Kidney tubule cell (primary cell): ENCODE measurements at places on chromosomes 7 and 10.
A peak's percentile ranks its signal among the peaks of the same experiment; 100 is the strongest.

DNA sequence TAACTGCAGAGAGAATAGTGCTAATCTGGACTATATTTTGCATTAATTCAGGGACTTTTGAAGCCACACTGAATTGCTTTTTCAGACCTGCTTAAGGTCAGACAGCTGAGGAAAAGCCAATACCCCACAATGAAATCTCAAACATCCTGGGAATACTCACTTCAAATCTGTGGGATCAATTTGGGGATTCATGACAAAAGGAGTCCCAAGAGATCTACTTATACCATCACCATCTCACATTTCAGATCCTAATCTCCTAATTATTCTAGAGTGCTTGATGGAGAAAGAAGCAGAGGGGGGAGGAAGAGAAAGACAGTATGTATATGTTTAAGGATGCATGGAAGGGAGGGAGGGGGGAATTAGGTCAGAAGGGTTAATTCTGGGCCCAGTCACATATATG, 202.2 kb downstream of the CACNA2D1 start:
- no peak for DNase-seq

GRCh38 chr7:20035279-20035875, 181.8 kb downstream of the MACC1 start:
- peak; percentile 55 for DNase-seq

DNA sequence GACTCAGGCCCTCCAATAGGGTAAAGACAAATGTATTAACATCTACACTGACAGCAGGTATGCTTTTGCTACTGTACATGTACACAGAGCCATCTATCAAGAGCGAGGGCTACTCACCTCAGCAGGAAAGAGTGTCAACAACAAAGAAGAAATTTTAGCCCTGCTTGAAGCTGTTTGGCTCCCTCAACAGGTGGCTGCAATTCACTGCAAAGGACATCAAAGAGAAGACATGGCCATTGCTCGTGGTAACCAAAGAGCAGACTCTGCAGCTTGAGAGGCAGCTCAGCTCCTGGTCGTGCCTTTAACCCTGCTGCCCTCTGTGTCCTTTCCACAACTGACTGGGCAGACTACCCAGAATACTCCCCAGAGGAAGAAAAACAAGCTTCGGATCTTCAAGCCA, 5.1 kb downstream of the AKR1B15 start:
- DNase-seq: peak; percentile 31

- no peak for DNase-seq
These were observed 33.4 kb downstream of the PDGFA start for GRCh38 chr7:486216-486743.

DNA sequence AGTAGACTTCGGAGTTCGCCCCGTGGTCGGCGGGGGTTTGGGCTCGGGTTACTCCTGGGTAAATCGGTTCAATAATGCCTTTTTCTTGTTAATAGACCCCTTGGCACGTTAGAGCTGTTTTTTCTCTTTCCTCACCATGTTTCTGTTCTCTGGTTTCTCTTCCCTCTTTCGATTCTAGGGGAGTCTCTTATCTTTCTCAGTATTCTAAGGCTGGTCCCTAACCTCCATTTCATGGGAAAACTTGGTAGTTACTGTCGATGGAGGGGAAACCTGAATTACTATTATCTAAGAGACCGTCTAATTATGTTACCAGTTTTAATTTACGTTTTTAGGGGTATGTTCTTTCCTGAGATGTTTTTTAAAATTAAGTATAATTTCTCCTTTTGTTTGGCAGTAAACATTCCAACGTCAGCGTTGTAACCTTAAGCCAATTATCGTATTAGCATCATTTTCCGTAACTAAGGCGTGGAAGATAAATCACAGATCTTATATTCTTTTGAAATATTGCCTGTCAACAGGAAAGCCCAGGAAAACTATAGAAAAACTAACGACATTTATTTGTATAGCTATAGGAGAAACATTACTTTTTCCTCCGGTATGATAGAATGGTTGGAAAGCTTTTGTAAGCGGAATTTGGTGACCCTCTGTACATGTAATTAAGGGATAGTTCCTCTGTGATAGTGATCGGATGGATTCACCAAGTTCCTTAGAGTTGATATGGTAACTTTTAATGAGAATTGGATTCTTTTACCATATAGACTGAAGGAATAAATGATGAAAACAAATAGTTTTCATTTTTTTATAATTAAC, 847 bp downstream of the BTAF1 start:
- peak; percentile 15 for DNase-seq

- DNase-seq: no peak
These were observed 173.5 kb downstream of the TSPAN12 start for GRCh38 chr7:120684463-120684862.

GRCh38 chr10:70352401-70353097, 29.9 kb downstream of the LRRC20 start:
- no peak for DNase-seq

DNA sequence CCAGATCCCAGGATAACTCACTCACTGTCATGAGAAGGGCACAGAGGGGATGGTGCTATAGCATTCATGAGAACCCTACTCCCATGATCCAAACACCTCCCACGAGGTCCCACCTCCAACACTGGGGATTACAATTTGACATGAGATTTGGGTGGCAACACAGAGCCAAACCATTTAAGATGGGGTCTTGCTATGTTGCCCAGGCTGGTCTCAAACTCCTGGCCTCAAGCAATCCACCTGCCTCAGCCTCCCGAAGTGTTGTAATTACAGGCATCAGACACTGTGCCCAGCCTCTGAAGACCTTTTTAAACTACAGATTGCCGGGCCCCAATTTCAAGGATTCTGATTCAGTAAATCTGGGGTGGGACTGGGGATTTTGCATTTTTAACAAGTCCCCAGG, 98.5 kb downstream of the BAMBI start:
- DNase-seq: no peak

GRCh38 chr10:61786728-61787127, 114.8 kb upstream of the ARID5B start:
- peak; percentile 69 for DNase-seq

DNA sequence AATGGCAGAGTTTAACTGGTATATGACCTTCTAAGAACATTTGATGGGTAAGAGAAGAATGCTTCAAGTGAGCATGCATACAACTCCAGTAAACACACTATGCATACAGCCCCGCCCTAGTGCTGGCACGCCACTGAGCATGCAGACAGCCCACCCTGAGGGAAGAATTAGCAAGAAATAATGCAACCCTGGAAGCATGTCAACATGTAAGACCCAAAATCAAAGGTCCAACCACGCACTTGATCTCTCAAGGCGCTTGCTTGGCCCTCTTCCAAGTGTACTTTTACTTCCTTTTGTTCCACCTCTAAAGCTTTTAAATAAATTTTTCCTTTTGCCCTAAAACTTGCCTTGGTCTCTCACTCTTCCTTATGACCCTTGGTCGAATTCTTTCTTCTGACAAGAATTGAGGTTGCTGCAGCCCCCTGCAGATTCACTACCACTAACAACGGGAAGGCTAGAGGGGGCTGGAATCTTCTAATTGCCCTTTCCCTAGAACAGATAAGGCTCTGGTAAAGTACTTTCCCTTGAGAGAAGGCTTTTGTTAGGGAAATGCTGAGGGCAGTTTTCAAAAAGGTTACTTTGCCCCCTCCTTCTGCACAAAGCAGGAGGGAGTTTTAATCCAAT, 3.4 kb downstream of the FAM24B start:
- DNase-seq: no peak

GRCh38 chr7:84238596-84238995, 44.0 kb upstream of the SEMA3A start:
- peak; percentile 84 for DNase-seq

- DNase-seq: no peak
These were observed 9.7 kb upstream of the OR13A1 start for GRCh38 chr10:45325116-45325515.

- peak; percentile 67 for DNase-seq
These were observed 11.4 kb downstream of the AKR1C3 start for GRCh38 chr10:5105626-5106025.

DNA sequence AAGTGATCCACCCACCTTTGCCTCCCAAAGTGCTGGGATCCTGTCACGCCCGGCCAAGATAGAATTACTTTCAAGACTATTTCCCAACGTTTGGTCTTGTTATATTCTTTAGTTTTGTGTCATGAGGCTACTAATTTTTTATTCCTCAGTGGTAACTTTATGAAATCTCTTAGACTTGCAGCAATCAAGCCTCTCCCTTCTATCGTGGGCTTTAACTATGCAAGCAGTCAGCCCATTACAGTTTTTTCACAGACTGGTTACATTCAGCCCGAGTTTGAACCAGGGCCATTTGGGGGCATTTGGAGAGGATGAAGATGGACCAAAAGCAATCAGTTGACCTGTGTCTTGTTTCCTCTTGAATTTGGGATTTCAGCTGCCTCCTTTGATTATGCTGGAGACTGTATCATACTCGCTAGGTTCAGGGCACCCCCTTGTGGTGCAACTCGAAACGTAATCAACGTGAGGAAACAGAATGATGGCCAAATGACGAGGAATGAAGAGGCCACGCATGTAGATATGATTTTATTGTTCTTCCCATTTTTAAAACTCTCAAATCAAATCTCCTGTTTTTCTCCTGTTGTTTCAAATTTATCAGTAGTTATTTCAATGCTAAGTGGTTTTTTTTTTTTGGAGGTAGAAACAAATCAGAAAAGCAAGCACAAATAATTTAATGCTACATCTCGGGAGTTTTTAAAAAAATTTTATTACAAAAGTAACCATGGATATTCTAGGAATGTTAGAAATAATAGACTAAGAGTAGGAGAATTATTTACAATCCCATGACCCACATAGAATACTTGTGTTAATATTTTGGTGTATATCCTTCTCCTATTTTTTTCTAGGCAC, 151.6 kb downstream of the KIAA1217 start:
- DNase-seq: peak; percentile 72

- DNase-seq: no peak
These were observed 16.1 kb downstream of the PRF1 start for GRCh38 chr10:70586348-70586930.

- DNase-seq: no peak
These were observed 50.6 kb upstream of the MTURN start for GRCh38 chr7:30084212-30084611.

DNA sequence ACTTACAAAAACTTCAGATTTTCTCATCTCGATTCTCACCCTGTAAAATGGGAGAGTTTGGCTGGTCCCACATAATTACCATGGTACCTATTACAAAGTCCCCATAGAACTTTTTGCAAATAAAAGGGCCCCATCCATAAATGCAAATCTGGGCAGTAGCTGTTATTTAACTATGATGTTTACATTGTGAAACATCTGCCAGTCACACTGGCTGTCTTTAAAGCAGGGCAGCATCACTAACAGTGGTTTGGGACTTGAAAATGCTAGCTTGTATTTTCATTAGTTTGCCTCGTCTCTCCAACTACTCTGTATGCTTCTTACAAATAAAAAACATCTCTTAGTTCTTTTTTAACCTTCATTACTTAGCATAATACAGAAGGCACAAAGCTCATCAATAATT, 240.7 kb downstream of the FZD1 start:
- no peak for DNase-seq

GRCh38 chr7:120344276-120344675, 71.3 kb downstream of the KCND2 start:
- no peak for DNase-seq

DNA sequence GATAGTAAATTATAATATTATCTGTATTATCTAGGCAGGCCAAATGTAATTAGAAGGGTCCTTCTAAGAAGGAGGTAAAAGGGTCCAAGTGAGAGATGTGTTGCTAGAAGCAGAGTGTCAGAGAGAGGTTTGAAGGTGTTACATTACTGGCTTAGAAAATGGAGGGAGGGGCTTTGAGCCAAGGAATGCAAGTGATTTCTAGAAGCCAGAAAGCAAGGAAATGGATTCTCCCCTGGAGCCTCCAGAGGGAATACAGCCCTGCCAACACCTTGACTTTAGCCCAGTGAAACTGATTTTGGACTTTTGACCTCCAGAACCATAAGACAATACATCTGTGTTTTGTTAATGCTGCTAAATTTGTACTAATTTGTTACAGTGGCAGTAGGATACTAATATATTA, 97.9 kb upstream of the IL6 start:
- DNase-seq: no peak

DNA sequence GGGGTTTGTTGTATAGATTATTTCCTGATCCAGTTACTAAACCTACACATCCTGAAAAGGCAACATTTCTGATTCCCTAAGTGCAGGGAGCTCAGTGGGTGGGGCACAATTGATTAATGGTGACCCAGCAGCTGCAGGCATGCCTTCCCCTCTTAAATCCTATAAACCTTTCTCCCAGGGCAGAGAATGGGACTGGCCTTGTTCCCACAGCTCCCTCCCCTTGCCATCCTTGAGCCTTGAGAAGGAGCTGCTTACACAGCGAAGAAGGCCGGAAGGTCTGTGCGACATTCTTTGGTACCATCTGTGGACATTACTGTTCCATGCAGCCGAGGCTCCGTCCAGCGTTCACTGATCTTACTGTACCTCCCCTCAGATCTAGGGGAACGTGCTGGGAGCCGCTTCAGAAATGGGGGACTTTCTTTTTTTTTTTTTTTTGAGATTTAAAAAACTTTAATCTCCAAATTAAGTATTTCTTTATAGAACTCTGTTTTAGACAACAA, 14.3 kb downstream of the KLF6 start:
- DNase-seq: no peak

DNA sequence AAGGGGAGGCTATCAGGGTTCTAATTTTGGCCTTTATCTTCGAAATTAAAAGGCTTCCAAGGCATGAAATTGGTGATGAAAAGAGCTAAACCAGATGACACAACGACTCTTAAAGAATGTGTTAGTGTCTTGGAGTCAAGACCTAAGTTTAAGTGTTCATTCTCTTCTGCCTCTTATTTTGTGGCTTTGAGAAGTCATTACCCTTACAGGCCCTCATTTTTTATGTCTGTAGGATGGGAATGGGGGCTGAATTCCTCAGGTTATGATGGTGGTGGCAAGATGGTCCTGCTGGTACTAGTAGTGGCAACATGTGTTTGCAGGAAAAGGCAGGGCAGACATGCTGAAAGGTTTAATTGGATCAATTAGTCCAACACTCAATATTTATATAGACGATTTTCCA, 15.4 kb downstream of the TAS2R60 start:
- no peak for DNase-seq

GRCh38 chr7:155274633-155275355, 22.9 kb upstream of the INSIG1 start:
- DNase-seq: no peak

- peak; percentile 15 for DNase-seq
These were observed 6.5 kb upstream of the SDK1 start for GRCh38 chr7:3294432-3295100.

GRCh38 chr10:43202224-43202656, 64.0 kb downstream of the CSGALNACT2 start:
- peak; percentile 33 for DNase-seq

DNA sequence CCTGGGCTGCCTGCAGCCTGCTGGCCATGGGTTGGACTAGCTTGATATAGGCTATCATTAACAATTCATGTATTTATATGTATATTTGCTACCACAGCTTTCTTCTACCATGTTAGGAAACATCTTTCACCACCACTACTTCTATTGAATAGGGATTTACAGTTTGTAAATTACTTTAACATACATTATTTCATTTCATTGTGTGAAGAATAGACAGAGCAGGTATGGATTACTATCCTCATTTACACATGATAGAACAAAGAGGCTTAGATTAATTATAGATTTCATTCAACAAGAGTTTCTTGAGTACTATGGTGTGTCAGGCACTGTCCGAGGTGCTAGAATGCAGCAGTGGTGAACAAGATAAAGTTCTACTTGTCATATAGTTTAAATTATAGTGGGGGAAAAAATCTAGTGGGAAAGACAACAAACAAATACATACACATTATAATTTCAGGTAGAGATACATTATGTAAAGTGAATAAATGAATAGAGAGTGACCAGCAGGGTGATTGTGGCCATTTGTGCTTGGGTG, 20.6 kb downstream of the VTI1A start:
- DNase-seq: no peak

- no peak for DNase-seq
These were observed 15.4 kb upstream of the KDM7A start for GRCh38 chr7:140192176-140192575.
